ENCODE measurements at places on chromosomes 3 and 15.

- no peak for DNase-seq
Measured at GRCh38 chr3:38283810-38284755, 2.0 kb downstream of the SLC22A14 start.

DNA sequence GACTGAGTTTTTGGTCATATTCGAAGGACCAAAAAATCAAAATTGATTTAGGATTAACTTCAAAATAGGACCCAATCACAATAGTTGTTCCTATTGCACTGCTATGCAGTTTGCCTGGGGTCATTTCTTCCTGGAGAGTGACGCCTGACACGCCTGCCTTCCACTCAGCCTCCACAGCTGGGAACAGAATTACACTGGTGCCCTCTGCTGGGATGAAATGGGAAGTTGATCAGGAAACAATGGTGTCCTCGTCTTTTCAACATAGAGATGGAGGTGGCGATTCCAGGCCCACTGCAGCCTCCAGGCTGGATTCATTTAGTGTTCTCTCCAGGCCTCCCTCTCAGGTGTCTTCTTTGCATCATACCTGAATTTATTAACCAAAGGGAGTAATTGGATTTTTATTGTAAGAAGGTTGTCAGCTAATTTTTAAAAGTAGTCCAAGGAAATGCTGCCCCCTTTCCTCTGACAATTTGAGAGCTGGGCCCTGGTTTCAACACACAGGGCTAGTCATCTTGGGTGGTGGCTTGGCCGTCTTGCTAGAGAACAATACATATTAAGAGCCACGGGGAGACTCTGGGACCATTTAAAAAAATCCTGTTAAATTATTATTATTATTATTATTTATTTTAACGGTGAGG, 69.7 kb downstream of the GAP43 start:
- DNase-seq: peak; percentile 39

- DNase-seq: no peak
Measured at GRCh38 chr3:168604767-168605166, 509.0 kb upstream of the GOLIM4 start.

- no peak for DNase-seq
Measured at GRCh38 chr3:196238612-196239560, 22.6 kb downstream of the SLC51A start.

DNA sequence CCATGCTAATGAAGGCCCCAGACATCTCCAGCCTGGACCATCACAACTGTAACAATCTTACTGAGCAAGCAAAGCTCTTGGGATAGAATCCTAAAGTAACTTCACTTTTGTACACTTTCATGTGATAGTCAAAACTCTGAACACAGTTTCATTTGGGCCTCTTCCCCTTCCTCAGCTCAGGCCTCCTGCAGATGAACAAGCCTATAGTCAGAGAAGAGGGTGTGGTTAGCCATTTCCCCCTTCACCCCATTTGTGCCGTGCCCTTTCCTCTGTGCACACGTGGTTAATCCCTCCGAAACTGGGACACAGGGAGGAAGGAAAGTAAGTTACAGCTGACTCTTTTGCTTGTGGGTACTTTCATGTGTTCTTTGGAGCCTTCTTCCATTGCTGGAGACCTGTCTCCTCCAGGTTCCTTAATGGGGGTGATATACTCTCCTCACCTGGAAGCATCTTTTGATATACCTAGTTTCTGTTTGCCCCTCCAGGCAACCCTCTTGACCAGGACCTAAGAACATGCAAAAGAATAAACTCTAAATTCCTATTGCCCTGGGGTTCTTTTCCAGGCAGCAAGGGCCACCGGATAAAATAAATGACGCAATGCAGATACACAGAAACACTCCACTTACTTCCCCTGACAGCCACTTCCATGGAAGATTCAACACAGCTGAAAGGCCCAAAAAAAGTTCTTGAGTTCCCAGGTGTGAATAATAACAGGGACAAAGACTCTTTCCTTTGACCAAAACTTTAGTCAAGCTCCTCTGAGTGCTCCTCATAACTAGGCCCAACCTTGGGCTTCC, 29.6 kb upstream of the CSTA start:
- DNase-seq: no peak

DNA sequence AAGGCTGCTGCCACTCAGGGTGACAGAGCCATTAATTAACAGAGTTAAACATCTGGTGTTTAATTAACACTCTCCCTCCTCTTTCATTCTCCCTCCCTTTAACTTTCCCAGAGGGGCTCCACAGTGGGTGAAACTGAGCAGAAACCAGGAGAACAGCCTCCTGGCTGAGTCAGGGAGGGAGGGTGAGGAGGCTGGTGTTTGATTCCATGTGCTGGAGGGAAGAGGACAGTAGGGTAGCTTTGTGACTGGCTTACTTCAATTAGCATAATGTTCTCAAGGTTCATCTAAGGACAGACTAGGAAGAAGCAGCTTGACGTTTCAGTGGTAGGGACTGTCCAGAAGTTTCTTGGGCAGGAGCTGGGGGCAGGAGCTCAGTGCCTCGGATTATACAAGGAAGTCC, 62.8 kb downstream of the SEMA5B start:
- DNase-seq: no peak

- DNase-seq: no peak
Measured at GRCh38 chr3:156005736-156006135, 114.6 kb upstream of the KCNAB1 start.

- no peak for DNase-seq
Measured at GRCh38 chr15:98899272-98900021, 108.1 kb downstream of the PGPEP1L start.

GRCh38 chr3:136919799-136920580, 37.8 kb upstream of the IL20RB start:
- DNase-seq: no peak

Data from activated CD4-positive, alpha-beta T cell treated with anti-CD3 and anti-CD28 coated beads for 24 hours (primary cell).